ENCODE measurements at places on chromosomes 3 and 15.

DNA sequence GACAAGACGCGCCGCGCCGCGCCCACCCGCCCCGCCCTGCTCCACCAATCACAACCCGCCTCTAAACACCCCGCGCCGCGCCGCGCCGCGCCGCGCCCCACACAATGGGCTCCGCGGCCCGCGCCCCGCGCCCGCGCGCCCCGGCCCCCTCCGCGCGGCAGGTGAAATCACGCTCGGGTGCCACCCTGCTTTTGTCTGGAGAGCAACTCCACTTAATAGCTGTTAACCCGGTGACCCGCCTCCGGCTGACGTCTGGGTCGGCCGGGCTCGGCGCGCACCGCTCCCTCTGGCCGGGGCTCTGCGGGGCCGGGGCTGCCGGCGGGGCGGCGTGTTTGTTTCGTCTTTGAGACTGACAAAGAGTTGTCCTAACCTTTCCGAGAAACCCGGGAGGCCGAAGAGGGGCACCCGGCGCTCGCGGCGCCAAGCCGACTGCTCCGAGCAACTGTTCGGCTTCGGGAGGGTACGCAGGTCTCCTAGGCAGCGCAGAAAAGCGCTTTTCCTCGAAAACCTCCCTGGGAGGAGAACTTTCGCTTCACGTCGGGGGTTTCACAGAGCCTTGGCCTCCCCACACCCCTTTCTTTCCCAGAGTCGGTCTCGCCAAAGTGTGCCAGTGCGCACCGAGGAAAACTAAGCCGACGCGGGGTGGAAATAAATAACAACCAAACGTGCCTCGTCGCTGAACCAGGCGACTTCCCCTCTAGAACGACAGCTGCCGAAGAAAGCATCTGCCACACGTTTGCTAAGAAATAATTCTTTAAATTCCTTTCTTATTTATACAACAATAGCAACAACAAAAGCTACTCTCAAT, 518.4 kb downstream of the FOXP1 start:
- peak; percentile 69 for DNase-seq

DNA sequence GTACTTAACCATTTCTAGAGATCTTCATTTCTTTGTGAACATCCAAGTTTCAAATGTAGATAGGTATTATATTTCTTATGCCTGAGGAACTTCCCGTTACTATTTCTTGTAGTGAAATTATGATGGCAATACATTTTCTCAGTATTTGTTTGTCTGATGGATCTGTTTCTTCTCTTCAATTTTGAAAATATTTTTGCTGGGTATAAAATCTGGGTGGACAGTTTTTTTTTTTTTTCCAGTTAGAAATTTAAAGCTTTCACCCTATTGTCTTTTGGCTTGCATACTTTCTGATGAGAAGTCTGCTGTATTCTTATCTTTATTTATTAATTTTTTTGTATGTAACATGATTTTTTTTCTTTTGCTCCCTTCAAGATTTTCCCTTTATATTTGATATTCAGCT, 175.8 kb downstream of the SV2B start:
- no peak for DNase-seq

DNA sequence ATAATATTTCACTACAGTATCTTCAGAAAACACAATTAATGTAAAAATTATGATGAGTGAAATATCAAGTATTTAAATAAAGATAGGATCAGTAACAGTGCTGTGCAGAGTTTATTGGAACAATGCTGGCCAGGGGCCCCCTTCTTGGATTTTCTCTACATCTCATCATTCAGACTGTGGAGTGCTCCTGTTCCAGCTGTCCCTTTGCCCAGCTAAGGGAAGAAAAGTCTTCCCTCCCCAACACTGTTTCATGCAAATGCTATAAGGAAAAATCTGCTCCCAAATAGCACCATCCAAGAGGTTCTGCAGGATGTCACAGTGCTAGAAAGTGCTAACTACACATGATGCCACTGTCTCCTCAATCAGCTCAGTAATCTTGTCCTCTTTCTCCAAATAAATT, 64.5 kb downstream of the RPL39L start:
- no peak for DNase-seq

DNA sequence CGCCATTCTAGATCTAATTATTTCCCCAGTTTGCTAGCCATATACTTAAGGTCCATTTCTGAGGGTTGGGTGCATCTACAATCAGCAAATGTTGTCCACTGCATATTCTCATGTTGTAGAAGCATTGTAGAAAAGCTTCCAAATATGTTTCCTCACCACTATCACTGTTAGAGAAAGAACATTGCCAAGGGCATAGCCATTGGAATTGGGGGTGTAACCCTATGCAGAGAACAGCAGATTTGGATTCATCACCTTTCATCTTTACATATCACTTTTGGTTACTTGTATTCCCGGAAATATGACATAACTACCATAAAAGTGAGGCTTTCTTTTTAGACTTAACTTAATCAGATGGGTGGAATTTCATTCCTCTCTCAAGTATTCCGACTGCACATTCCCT, 203.6 kb downstream of the LSAMP start:
- no peak for DNase-seq

- no peak for DNase-seq
Measured at GRCh38 chr15:70410371-70410985, 312.8 kb upstream of the TLE3 start.

GRCh38 chr15:65038428-65038827, 6.8 kb upstream of the SLC51B start:
- no peak for DNase-seq

DNA sequence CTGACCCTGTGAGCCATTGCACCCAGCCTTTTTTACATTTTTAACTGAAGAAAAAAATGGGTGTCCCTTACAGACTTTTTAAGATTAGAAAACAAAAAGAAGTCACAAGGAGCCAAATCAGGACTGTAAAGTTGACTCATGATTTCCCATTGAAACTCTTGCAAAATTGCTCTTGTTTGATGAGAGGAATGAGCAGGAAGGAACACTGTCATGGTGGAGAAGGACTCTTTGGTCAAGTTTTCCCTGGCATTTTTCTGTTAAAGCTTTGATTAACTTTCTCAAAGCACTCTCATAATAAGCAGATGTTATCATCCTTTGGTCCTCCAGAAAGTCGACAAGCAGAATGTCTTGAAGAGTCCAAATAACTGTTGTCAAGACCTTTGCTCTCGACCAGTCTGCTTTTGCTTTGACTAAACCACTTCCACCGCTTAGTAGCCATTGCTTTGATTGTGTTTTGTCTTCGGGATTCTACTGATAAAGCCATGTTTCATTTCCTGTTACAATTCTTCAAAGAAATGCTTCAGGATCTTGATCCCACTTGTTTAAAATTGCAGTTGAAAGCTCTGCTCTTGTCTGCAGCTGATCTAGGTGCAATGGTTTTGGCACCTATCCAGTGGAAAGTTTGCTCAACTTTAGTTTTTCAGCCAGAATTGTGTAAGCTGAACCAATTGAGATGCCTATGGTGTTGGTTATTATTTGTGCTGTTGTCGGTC, 369.4 kb downstream of the MAGI1 start:
- DNase-seq, result no peak

DNA sequence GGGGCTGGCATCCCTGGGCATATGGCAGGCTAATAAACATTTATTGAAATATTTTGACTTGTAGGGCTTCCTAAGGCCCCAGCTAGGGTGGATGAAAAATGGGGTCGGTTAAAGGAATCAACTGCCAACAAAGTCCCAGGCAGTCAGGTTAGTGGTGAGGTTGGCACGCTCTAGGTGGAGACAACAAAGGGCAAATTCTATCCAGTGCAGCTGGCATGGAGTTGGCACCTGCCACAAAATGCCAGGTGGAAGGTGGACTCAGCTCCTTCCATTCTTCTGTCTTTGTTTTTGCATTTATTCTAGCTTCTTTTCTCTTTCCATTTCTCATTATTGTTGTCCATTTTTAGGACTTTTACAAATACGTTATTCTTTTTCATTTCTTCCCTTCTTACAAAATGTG, 31.0 kb downstream of the LCMT2 start:
- no peak for DNase-seq

DNA sequence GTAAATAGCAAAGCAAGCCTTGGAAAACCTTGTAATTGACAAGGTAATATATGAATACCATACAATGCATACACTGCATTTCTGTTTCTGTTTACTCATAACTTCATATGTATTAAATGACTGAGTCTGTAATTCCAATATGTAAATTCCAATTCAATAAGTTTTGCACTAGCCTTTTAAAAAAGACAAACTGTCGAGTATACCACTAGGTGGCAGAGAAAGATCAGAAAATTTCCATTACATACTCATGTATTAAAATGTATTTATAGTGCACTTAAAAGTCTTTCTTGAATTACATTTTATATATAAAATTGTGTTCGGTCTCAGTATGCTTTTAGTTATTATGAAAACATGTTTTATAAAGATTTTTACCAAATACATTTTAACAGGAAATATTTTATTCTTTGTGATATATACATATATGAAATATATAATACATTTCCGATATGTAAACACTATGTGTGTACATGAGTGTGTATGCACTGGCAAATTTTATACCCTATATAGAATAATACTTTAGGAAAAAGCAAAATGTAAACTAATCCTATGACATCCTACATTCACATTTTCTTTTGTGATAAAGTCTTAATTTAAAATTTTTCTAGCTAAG, 216.8 kb downstream of the VGLL3 start:
- no peak for DNase-seq

DNA sequence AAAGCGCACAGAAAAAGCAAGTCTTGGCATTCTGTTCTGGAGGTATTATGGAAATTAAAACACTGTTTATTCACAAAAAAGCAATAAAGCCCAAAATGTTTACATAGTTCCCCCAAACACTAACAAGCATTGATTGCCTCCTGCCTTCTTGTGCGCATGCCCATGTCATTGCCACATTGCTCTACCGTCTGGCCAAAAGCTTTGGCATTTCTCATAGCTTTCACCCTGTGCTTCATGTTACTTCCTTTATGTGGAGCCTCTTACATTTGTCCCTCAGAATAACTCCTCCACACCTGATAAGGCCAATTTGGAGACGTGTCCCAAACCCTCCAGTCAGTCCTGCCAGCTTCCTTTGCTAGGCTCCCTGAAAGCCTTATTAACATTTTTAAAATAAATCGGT, 680.8 kb downstream of the GBE1 start:
- DNase-seq, result no peak

DNA sequence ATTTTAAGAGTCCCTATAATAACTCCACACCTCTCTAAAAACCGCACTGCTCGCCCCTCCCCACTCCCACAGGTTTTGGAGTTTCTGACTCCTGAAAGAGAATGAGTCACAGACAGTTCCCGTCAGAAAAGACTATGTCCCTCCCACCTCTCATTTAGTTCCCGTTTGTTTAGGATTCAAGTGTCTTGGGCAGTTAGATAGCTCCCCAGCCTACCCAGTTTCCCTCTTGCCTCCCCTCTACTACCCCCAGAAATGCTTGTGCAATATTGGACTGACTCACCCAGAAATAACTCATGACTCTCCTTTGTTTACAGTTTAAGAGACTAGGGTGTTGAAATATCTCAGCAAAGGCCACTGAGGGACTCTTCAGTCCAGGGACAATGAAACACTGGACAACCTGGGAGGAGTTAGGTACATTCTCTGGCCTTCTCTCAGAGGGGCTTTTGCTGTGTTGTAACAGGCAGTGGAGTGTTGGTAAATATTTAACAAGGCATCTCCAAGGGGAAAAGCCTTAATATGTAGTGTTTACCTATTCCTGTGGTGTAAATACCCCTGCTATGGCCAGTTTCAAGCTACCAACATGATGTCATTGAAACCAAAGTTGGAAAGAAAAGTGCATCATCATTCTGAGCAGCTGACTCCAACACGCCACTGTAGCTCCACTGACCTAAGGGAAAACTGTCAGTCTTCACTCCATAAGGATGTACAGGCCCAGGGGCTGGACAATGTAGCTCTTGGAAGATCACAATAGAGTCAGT, 96.1 kb upstream of the CHD2 start:
- DNase-seq, result peak; percentile 89

DNA sequence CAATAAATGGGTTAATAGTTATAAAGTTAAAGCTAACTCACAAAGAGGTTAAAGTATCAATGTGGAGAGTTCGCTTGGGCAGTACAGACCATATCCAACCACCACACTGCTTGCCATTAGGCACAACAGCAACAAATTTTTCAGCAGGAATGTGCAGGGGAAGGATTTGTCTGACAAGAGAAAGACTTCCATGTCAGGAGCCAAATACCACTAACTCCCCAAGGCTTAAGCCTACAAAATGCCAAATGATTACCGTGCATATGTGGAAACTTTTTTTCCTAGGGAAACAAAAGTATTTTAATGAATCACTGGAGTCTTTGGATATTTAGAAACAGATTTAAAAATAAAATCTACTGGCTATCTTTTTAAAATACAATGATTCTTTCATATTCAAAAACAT, 8.1 kb downstream of the VGLL3 start:
- no peak for DNase-seq

Measured in stimulated activated CD4-positive, alpha-beta T cell treated with anti-CD3 and anti-CD28 coated beads, Interleukin-4, amount 100 ng/mL, for 24 hours (primary cell).